ENCODE measurements at places on chromosomes 3 and 15.

- DNase-seq, result no peak
Measured at GRCh38 chr15:91258415-91258759, 158.3 kb downstream of the SV2B start.

DNA sequence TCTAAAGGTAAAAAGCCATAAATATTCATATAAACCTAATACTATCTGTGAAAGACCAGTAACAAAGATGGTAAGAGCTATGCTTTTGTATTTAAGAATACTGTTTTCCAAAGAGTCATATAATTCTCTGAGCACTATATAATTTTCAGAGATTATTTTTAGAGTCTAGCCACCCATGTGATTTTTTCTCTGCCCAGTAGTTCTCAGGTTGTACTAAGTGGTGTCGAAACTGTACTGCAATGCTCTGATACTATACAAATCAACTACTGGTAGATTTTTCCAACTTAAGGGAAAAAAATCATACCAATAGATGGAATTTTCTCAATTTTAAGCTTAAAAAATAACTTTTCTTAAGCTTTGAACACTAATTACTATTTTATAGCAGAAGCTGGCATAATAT, 104.8 kb downstream of the MYO5A start:
- DNase-seq, result no peak

DNA sequence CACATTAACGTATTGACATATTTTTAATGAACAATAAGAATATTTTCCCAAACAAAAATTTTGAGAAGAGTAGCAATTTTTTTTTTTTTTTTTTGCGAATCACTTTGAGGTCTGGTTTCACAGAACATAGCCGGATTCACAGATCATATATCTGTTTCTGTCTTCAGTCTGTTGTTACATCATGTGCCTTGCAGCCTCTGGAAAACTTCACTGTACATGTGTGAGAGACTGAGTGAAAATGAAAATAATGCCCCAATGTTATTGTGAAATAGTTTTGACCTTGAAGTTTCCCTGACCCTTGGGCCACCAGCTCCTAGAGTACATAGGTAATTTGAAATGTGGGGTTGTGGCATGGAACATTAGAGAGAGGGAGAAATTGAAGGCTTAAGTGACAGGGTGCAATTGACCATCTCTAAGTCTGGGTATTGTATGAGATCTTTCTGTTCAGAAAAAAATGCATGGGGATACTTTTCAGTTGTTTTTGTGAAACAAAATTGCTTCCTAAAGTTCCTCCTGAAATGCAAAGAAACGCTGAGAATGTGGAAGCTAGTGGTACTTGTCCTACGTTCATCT, 14.0 kb downstream of the ITPR1 start:
- DNase-seq, result no peak

DNA sequence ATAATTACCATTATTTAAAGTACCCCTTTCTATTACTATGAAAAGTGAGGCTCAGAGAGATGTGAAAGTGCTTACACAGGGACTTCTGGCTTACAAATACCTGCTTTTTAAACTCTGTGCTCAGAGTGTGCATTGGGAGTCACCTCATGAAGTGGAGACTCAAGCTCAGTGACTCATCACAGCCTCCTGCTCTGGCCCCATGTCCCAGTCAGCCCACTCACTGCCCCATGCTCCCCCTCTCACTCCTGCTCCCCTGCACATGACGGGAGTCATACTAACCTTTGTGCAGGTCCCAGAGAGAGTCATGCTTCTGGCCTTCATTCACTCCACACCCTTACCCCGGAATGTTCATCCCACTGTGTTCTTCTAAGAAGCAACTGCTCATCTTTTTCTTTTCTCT, 20.2 kb downstream of the CCR1 start:
- no peak for DNase-seq

DNA sequence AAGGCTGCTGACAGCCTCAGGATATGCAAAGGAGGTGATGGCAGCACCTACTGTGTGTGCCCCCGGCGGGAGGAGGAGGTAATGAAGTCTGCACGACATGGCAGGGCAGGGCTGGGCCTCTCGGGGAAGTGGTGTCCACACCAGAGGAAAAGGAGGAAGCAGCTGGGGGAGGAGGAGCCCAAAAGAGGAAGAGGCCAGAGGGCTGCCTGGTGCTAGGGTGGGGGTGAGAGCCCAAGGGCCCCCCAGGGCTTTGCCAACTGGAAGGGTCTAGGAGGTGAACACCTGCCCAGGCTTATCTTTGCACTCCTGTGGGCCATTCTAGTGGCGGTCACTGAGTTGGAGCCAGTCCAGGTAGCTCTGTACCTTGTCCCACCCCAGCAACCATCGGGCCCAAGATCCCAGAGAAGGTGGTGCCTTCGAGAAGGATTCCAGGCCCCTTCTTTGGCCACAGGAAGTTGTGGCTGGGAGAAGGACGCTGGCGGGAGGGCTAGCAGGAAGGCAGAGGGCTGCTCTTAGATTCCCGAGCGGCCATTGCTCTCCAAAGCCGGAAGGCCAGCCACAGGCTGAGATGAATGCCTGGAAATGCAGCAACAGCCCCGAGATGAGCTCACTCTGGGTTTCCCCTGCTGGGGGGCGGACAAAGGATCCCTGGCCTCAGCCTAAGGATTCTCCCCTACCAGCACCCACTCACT, 7.0 kb downstream of the GNAI2 start:
- DNase-seq, result peak; percentile 49

DNA sequence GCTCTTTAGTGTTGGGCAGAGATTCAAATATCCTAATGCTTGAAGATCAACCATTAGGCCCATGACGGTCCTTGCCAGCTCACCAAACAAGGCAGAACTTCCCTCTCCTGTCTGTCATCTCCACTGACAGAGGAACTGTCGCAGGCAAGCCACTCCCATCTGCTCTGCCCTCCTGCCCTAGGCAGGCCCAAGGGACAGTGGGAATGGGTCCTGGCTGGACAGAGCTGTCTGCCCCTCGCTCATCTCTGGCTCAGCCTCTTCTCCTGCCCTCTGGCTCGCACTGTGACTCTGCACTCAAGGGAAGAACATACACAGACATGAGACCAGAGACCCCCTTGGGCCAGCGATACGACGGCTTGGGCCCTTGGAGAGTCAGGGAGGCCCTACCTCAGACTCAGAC, 7.6 kb upstream of the MUSTN1 start:
- DNase-seq, result no peak

- no peak for DNase-seq
Measured at GRCh38 chr3:19171794-19172193, 23.5 kb downstream of the KCNH8 start.

DNA sequence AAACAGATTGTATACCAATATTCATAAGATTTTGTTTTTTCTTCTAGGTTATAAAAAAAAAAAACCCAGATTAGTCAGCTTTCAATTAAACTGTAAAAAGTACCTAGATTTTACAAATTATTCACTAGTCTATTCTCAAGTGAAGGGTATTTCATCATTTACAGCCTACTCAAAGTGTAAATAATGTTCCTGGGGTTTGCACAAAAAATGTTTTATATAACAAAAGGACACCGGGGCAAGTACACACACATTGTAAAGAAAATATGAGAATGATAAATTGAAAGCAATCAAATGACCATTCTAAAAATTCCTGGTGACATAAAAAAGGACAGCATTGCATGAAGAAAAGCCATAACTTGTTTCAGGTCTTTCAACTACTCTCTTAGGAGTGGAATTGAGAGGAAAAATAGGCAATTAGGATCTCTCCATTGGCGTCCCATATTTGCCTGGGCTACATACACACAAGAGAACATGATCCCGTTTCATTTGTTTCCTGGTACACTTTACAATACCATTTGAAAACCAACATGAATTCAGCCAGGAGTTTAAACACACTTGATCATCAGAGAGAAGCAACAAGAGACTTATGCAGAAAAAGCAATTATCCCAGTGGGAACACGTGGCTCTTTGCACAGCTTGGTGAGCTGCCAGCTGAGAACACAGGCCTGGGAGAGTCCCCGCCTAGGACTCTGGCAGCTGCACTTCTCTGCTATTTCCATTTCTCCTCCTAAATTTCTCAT, 1039.2 kb downstream of the ROBO1 start:
- DNase-seq, result peak; percentile 84

DNA sequence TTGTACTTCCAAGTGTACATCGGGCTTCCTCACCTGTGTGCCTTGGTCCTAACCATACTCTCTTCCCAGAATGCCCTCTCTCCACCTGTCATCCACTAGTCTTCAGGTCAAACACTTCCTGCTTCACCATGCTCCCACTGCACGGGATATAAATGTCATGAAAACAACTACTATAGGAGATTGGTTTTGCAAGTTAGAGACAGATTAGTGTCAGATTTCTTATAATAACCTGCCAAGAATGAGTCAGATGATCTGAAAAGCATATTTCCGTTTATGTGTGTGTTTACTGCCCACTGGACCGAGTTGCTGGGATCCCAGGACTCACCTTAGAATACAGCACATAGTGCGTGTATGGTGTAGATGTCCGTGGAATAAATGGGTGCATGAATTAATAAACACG, 21.4 kb downstream of the PLA1A start:
- DNase-seq, result no peak

DNA sequence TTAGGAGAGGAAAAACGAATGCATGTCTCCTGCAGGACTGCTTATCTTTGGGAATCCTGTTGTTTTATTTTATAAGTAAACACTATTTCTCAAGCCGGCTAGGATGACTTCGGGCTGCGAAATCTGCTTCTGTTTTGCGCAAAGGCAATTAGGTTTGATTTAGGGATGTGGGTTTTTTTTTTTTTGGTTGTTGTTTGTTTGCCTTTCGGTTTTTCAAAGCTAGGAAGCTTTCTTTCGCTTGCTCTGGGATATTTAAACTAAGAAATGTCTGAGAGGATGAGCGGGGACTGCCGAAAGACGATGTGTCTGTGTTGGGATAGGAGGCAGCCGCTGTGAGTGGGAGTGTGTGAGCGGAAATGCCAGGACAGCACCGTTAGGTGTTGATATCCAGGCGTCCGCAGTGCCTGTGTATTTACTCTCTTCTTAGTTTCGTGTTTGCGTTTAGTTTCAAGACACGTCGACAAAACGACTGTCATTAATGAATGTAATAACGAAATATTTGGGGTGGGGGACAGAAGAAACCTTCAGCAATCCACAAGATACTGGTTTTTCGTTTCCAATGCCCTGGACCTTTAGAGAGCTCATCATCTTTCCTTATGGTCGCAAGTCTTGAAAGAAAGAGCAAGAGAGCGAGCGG, 604 bp downstream of the ISL2 start:
- DNase-seq, result no peak

DNA sequence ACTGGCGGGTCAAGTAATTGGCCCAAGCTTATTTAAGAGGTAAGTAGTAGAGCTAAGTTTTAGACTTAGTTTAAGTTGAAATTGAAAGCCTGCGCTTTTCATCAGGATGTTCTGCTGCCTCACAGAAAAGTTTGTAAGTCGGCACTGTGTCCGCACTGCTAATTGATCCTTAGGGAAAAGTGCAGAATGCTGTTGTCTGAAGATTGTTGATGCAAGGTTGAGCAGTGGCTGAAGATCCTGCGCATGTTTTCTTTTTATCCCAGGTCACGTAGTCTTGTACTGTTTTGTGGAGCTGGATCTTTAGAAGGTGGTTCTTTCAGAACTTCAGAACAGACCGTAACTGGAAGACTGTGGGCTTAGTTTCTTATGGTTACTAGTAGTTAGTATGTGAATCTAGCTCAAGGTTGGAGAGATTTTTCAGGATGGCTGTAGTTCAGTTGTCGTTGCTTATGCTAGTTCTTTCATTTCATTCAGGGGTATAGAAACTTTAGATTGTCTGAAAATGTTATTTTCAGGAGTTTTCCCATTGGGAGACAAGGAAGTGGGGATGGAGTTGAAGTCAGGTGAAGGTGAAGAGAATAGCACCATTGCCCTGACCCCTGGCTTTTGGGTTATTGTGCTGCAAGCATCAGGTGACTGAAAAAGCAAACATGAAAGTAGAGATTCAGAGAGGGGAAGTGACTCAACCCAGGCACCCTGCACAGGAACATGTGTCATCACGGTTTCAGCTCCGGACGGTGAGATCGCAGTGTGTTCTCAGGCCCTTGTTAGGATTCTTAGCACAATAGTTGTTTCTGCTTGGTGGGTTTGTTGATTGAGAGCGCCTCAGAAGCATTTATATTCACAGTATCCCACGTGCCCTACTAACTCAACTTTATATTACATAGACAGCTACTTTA, 32.8 kb downstream of the AKAP13 start:
- DNase-seq, result peak; percentile 5

DNA sequence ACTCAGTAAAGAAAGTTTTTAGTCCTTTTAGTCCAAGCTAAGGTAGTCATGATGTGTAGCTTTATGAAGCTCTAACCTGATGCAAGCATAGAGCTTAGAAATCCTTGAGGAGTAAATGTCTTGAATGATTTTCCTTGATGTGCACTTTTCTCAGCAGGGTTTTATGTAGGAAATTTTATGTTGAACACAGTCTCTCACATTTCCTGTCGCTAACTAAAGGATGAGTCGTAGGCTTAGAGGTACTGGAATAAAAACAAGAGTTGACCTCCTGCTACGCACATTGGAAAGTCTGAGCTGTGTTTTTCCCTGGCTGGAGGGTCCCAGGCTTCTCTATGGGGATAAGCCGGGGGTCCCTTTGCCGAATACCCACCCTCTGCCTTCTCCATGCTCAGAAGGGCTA, 34.7 kb upstream of the ZPLD1 start:
- no peak for DNase-seq
